ENCODE measurements at places on chromosomes 13 and 19.

DNA sequence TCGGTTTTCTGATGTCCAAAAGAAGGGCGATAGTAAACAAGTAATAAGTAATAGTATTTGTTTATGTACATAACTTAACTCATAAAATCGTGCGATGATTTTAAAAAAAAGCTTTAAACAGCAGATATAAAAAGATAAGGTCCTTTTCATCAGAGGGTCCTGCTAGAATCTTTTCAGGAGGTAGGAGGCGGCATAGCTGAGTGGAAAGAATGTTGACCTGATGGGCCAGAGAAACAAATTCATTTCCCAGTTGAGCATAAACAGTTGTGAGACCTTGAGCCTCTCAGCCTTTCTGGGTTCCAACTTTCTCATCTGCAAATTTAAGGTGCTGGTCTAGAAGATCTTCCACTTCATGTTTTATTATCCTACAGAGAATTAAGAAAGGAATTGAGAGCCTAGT is 173.5 kb downstream of the LACC1 start:
- DNase-seq: no peak

- no peak for DNase-seq
Measured at GRCh38 chr13:97296740-97297139, 74.6 kb downstream of the MBNL2 start.

DNA sequence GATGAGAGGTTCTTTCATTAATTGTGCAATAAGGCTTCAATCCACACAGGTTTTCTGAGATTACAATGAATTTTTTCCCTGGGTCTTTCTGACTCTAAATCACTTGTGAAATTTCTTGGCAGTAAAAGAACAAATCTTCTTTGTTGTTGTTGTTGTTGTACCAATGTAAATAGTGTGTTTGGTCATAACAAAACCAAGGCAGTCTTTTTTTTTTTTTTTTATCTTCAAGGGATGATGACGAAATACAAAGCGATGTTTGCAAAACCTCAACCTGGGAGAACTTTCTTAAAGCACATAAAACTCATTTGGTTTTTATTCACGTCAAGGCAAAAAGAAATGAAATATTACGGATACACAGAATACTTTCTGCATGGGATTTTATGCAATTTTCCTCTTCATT is 462.0 kb downstream of the LIG4 start:
- DNase-seq: no peak

GRCh38 chr13:58480061-58480460 is 848.5 kb downstream of the PCDH17 start:
- DNase-seq: no peak

Measured in neural progenitor cell (in vitro differentiated cells).